Suppressor macrophage (primary cell): ENCODE measurements at places on chromosomes 6 and 20.

DNA sequence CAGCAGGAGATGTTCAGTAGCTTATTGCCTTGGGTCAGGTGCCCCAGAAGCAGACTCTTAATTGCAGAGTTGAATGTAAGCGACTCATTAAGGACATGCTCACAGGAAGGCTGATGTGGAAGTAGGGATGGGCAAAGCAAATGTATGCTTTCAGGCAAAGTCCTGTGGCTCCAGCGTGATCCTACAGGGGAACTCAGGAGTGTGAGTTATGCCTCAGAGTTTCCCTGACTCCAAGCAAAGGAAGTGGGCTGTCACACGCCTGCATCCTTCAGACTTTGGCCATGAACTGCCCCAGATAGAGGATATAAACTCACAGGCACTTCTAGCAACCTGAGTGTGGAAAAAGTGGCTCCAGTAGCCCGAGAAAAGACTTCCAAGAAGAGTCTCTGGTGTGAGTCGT, 64.9 kb upstream of the ZNF133 start:
- DNase-seq = no peak

GRCh38 chr6:116682334-116682712, 1.3 kb downstream of the KPNA5 start:
- peak; percentile 20 for DNase-seq

DNA sequence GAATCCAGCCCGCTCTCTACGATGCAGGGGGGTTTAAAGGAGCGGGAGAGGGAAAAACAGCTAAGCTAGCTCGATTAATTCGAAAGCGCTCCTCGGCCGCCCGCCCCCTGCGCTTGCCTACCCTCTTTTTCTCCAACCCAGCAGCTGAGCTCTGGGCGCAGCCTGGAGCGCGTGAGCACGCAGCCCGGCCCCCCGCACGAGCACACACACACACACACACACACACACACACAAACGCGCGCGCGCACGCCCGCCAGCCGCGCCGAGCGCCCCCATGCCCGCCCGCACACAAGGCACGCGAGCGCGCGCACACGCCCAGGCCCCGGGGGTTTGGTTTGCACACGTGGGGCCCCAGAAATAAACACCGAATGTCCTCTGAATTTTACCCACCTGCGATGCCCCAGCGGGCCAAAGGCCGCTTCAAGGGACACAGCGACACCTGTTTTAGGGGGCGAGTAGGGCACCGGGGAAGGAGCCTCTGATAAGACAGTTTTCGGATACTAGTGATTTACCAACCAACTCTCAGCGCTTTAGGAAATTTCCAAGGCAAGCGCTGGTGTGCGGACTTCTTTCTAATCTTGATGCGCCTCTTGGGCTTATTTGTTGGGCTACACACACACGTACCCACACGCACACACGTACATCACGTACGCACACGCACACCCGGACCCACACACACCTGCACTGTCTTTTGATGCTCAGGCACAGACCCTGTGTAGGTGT, 802 bp upstream of the NRN1 start:
- no peak for DNase-seq

GRCh38 chr6:101125380-101125971, 244.3 kb upstream of the ASCC3 start:
- DNase-seq = no peak

- no peak for DNase-seq
Observed at GRCh38 chr6:3228046-3228671, 706 bp upstream of the TUBB2B start.

GRCh38 chr6:21115111-21115510, 478.4 kb upstream of the SOX4 start:
- DNase-seq = no peak

- DNase-seq = no peak
Observed at GRCh38 chr6:76814496-76815458, 648.5 kb downstream of the HTR1B start.

GRCh38 chr6:52642368-52642767, 28.5 kb upstream of the TMEM14A start:
- no peak for DNase-seq

GRCh38 chr6:148396926-148397325, 54.3 kb downstream of the SASH1 start:
- DNase-seq = no peak

GRCh38 chr6:113629256-113629655, 227.9 kb upstream of the MARCKS start:
- peak; percentile 15 for DNase-seq

GRCh38 chr6:137413482-137413881, 80.7 kb downstream of the OLIG3 start:
- DNase-seq = no peak

- DNase-seq = no peak
Observed at GRCh38 chr6:142446576-142446975, 144.8 kb downstream of the ADGRG6 start.

DNA sequence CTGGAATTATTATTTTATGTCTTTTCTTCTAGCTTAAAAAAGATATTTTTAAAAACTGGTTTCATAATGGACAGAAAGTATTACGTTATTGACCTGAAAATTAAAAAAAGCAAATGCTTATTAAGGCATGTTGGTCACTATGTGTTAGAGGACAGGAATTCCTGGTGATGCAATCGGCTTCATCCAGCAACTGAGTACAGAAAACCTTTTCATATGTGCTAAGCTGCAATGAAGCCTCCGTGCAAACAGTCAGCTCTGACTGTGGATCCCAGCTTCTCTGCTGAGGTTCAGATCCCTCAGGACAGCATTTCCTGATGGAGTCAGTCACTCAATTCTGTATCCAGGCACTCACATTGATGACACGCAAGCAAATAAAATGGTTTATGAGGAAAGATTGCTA, 22.7 kb upstream of the BMP2 start:
- no peak for DNase-seq

DNA sequence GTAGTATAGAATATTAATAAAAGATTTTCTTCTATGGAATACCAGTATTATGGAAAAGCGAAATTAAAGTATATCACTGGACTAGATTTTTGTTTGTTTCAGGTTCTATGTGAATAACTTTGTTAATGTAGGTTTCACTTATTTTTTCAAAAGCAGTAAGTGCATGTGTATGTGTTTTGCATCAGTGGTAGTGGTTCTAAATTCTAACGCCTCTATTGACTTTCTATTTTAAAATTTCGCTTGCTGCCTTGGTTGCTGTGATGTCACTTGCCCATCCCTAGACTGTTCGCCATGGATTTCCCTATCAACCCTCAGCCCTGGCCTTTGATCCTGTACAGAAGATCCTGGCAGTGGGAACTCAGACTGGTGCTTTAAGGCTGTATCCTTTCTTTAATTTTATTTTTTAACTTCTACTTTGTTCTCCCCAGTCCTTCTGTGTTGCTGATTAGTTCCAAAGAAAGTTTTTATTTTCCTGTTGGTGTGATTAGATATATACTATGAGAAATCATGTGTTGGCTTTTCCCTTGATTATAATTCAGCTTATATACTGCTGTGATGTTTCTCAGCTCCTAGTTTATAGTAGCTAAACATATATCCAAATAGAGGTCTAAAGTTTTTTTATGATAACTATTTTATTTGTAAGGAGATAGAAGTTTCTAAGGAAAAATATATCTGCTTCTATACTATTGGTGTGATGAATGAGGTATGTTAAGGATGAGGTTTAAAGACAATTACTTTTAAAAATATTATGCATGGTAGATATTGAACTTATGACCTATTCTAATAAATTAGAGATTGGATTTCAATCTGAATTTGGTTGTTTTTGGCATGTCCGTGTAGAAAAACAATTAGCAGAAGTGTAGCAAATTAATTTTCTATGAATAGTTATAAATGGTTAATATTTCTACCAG, 1.7 kb downstream of the STXBP5 start:
- no peak for DNase-seq

DNA sequence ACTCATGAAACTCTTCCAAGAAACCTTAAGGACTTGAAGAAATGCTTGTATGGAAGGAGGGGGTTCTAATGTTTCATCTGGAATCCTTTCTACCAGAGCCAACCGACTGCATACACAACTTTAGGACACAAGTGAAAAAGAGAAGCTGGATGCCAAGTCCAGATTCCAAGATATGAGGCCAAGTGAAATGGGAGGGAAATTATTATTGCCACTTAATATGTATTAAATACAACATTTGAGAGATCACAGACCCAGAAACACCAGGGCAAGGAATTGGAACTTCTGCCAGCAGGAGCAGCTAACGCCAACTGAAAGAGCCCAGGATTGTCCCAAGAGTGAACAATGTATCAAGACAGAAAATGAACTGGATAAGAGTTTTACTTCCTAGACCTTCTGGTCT, 144.2 kb downstream of the ARHGAP18 start:
- no peak for DNase-seq

DNA sequence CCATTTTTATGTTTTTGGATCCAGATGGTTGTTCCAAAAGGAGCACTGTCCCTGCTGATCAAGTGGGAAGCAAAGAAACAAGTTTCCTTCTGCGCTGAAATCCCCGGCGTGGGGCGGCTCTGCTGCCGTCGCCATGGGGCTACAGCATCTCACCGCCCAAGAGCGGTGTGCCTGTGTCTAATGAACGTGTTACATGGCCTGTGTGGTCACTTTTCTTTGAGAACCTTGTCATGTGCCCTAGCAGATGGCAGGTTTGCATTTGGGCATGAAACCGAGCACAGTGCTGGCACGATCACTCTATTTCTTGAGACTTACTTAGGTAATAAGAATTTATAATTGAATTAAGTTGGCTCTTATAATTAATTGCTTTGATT, 51.9 kb downstream of the ZDHHC14 start:
- DNase-seq = no peak

DNA sequence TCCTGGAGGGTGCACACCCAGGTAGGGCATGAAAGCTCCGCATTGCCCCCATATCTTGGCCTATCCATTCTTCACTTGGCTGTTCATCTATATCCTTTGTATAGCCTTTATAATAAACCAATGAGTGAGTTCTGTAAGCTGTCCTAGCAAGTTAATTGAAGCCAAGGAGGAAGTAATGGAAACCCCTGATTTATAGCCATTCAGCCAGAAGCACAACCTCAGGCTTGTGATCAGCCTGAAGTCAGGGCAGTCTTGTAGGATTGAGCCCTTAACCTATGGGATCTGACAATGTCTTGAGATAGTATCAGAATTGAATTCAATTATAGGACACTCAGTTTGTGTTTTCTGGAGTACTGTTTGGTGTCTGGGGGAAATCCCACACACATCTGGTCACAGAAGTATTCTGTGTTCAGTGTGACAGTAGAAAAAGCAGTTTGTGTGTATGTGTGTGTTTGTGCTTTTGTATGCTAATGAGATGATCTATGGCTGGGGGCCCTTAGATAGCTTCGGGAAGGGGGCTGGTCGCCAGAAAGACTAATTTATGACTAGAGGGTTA, 5.7 kb downstream of the NT5E start:
- no peak for DNase-seq

- peak; percentile 64 for DNase-seq
Observed at GRCh38 chr6:43951063-43951755, 176.0 kb downstream of the MRPL14 start.

DNA sequence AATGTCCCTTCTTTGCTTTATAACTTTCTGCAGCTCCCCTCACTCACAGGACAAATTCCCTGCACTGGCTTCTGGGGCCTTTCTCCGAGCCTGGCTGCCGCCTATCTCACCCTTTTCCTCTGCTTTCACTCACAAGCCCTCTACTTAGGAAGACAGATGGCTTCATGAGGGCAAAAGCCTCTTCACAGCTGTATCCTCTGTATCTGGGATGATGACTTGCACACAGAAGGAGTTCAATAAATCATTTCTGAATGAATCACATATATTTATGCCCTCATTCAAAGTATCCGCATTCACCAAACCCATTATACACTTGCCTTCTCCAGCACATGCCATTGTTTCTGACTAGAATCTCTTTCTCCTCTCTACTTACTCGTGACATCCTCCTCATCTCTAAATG, 159.0 kb upstream of the RIPOR2 start:
- DNase-seq = no peak

- no peak for DNase-seq
Observed at GRCh38 chr20:23774081-23774480, 23.3 kb upstream of the CST1 start.

DNA sequence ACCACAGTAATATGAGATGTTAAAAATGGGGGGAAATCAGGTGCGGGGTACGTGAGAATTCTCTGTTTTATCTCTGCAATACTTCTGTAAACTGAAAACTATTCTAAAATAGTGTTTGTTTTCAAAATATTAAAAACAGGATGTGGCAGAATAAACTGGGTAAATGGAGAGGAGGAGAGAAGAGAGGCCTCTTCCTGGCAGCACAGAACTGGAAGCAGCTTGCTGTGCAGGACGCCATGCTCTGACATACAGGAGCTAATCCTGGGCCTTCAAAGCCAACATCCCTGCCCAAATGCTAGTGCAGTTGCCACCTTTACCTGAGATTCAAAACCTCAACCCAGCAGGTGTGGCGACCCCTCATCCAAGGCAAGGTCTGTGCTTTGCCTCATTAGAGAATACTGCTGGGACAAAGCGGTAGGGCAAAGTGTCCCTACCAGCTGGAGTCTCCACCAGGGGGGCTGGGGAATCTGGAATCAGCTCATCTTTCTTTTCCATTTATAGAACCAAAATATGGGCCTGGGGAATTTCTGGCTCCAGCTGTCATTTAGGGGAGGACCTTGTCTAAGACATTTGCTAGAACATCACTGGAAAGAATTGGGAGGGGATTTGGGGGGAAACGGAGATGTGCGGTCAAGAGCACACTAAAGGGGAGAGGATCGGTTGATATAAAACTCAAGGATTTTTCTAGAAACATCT, 67.3 kb downstream of the SCML4 start:
- DNase-seq = no peak

GRCh38 chr6:13573669-13574110, 711 bp upstream of the SIRT5 start:
- peak; percentile 64 for DNase-seq

DNA sequence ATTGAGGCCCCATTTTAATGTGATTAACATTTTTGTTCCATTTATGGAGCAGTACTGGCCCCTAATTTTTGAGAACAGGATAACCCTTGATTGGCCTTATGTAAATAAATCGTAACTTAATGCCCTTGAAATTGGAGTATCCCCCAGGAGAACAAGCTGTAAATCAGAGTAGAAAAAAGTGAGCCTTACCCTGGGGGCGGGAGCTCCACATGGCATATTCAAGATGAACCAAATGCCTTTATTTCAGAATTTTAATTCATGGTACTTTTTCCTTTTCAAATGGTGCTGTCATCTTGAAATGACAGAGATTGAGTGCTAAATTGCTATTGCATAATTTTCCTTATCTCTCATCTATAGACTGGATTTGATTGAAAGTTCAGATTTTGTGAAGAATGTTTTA, 809.5 kb upstream of the FLRT3 start:
- DNase-seq = no peak

GRCh38 chr6:123994891-123995635, 191.4 kb downstream of the NKAIN2 start:
- no peak for DNase-seq
